ENCODE measurements at places on chromosomes 16 and 17.

- no peak for DNase-seq
These were observed 90.7 kb upstream of the TMEM97 start for GRCh38 chr17:28228109-28228840.

DNA sequence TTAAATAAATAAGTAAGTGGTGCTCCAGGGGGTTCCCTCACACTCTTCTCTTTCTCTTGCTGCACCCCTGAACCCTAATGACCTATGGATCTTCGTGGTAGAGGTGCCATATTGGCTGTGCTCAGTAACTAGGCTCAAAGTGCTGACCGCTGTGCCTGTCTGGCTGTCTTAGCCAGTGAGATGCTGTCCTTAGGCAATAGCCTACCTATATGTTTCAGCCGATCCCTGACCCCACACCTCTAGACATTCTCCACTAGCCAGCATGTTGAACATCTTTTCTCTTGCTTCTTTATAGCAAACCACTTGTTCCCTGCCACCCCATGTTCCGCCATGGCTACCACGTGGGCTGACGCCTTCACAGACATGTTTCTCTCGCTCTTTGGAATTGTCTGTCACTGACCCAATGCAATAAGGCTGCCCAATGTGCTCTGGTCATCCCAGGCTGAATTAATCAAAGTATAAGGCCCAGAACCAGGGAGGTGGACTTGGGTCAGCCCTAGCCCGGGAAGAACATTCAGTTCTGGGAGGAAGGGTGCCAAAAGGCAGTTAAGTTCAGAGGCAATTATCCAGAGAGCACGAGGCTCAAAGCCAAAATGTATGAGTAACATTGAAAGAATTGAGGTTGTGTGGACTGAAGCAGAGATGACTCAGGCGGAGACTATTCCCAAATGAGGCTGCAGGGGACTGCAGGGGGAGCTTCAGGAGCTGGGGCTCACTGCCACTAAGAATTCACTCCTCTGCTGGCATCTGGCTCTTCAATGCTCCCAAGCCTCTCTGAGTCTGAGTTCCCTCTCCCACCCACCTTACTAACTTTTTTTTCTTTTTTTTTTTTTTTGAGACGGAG is 28.7 kb upstream of the TNRC6A start:
- DNase-seq = no peak

DNA sequence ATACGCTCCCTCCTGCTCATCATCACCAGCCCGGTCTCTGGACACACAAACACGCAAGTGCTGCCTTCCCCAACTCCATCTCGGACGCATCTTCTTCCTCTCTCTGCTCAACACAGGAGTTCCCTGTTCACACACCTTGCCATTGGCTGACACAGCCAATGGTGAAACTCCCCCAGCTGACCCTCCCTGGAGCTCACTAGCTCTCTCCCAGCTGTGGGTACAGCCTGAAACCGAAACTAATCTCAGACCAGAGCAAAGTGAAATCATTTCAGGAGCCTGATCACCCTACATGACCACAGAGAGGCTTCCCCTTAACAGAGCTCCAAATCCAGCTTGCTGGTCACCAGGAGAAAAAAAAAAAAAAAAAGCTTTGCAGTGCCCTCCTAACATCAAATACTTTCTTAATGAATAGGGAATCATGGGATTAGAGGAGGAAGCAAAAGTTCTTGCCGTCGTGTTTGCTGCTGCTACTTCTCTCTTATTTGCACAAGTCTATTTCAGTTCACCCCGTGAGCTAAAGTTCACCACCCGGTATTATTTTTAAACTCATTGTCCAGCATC is 8.3 kb downstream of the CUEDC1 start:
- DNase-seq = peak; percentile 95

DNA sequence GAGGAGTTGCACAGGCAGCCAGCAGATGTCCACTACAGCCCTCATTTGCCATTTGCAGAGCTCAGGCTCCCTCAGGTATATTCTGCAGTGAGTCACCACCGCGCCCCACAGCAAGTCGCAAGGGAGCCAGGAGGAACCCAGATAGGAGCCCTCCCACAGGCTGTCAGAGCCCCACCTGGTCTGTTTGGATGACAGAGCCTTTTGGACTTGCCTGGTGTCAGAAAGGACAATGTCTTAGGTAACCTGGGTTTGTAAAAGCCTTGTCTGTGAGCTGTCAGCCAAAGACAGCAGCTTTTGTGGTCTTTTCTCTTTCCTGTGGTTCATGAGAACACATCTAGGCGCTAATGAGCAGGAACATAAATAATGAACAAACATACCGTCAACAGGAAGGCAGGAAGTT is 70.9 kb downstream of the GNAO1 start:
- no peak for DNase-seq

DNA sequence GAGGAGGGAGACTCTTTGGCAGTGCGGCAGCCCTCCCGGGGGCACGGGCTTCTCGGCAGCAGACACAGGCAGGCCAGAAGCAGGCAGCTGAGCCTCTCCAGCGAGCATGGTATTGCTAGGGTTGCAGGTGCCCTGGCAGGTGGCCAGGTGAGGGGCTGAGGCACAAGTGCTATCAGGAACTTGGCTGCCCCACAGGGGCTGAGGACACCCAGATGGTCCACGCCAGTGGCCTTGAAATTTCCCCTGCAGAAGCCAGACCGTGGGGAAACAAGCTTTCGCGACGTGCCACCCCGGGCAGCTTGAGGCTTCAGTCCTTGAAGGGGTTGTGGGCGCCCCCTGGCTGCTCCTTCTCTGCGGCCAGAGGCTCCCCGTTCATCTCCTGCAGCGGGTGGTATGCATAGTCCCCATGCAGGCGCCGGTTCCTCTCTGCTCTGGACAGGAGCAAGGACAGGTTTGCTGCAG is 8.5 kb downstream of the NAGPA start:
- peak; percentile 12 for DNase-seq

DNA sequence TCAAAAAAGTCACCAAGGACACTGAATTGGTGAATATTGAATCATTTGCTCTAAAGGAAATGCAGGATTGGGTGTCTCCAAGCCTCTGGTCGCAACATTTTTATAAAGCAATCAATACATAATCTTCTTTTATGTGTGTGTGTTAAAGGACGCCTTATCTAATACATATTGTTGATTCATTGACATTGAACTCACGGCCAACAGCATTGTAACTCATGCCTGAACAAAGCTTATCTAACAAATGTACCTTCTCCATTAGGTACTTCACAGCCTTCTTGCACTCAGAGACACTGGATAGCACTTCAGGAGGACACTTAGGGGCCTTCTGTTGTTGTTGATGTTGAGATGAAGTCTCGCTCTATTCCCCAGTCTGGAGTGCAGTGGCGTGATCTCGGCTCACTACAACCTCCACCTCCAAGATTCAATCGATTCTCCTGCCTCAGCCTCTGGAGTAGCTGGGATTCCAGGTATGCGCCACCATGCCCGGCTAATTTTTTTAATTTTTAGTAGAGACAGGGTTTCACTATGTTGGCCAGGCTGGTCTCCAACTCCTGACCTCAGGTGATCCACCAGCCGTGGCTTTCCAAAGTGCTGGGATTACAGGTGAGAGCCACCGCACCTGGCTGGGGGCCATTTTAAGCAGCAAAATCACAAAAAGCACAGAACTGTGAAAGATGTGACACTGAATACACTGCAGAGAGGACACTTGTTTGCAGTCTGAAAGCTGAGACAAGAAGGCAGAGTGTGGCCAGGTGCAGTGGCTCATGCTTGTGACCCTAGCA is 13.2 kb upstream of the PDXDC1 start:
- DNase-seq = no peak

DNA sequence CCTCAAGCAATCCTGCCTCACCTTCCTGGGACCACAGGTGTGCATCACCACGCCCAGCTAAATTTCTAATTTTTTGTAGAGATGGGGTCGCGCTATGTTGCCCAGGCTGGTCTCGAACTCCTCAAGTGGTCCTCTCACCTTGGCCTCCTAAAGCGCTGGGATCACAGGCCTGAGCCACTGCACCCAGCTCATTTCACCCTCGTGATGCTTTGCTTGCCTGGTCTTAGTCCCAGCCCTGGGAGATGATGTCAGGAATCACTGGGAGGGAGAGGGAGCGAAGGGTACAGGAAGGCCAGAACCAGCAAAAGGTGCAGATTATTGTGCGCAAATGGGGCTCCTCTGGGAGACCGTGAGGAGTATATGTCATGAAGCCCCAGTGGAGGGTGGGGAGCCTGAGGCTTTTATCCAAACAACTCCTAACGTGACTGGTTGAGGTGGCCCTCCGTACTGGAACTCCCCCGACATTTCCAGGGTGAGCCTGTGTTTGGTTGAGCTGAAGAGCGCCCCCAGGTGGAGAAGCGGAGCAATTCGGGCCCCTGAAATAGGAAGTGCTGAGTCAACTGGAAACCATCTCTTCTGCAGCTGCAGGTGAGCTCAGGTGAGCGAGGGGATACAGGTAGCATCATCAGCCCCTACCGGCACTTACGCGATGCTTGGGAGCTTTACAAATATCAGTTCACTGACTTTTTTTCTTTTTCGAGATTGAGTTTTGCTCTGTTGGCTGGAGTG is 41.2 kb upstream of the HAPSTR1 start:
- peak; percentile 40 for DNase-seq

- DNase-seq = peak; percentile 77
These were observed 27.9 kb upstream of the OR4D1 start for GRCh38 chr17:58120195-58120822.

- DNase-seq = no peak
These were observed 14.7 kb downstream of the DBNDD1 start for GRCh38 chr16:90004577-90004976.

GRCh38 chr17:39769974-39770587 is 32.3 kb downstream of the GRB7 start:
- no peak for DNase-seq

DNA sequence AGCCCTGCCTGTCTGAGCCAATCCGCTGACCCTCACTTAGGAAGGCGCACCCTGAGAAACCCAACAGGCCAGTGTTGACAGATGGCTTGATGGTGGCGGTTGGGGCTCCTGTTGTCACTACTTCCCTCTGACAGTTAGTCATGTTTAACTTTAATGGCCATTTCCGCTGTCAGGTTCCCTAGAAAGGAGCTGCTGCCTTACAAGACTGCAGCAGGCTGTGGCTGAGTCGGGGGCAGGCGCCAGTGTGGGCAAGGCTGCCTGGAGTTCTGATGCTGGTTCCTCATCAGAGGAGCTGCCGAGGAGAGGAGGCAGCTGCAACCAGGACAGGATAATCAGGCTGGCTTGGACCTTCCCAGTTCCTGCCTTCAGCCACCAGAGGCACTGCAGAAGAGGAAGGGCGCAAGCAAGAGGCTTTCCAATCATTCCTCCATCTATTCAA is 223.2 kb upstream of the DYNLRB2 start:
- DNase-seq = peak; percentile 16
